ENCODE measurements at places on chromosomes 1 and 21. TPM values are rescaled to one million over a fixed set of nuclear protein-coding genes. Genes with fewer than 3 reads are reported as not detected.

The UBIAD1 gene
- 16.8 TPM for total RNA-seq

DNA sequence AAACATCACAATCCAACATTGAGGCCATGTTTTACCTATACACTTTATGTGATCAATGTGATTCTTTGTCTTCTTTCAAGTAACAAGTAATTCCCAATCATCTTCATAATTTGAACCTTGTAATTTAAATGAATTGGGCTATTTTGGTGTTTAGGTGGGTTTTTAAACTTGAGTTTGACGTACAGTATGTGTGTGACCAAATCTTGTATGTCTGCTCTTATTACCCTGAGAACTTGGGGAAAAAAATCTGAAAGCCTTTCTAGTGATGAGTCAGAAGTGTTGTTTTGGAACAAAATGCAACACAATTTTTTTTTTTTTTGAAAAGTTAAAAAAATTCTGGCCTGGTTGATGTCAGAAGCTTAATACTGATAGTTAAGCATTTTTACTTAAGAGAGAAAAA, 68.5 kb downstream of the HHAT start:
- no peak for DNase-seq

The RYR2 gene
- total RNA-seq: 4.3 TPM

The TFF1 gene
- 0.72 TPM for total RNA-seq

GRCh38 chr1:34928066-34928696, 1.3 kb downstream of the DLGAP3 start:
- no peak for DNase-seq

The CYP4B1 gene
- 640 TPM for total RNA-seq

DNA sequence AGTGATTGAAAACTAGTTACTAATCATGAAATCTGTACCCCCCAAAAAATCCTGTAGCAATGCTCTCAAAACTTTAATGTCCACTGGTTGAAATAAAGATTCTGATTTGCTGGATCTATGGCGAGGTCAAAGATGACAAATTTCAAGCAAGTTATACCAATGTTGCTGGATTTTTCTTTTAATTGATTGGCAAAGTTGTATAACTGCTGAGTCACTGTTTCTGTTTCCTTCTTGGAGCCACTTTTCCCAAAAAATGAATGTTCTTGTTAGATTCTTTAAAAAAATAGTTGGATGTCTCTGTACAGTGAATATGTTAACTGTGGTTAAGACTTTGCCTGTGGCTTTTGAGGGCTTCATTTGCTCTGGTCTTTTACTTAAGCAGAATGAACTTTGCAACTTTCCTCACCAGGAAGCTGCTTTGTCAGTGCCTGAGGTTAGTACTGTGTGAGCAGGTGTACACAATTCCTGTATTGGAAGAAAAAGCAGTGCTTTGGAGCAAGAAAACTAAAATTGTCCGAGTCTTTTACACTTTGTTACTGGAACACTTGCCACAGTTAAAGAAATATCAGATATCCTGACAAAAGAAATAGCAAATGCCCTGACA, 1211.9 kb downstream of the MRPL39 start:
- no peak for DNase-seq

DNA sequence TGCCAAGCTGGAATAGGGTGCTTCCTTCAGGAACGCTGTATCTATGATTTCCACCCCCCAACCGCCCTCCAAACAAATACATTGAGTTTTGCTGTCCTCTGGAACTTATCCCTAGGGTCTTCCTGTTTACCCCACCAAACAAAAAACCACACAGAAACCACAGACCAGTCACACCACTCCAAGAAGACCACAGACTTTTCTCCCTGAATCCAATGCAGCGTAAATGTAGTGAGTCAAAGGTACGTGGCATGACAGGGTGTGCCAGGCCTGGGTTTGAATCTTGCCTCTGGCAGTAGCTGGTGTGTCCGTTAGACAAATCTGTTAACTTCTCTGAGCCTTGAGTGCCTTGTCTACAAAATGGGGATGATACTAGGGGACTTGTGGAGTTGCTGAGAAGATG, 27.8 kb downstream of the ASAP3 start:
- DNase-seq: no peak

The WNT3A gene
- total RNA-seq: 19.6 TPM

DNA sequence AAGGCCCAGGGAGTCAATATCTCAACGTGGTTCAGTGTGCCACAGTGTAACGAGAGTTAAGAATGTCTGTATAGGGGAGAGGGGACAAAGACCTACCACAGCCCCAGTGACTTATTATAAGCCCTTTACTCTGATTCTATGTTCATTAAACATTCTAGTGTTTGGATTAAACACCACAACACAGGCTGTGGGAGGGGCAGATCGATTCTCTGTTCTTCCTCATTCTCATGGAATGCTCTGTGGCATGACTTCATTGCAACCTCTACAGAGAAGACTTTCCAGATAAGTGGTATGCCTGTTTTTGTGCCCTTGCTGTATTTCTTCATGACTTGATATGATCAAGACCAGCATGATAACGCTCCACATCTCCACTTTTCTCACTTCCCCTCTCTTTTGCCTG, 39.0 kb upstream of the CD5L start:
- no peak for DNase-seq

GRCh38 chr21:28872218-28872617, 120.5 kb downstream of the LTN1 start:
- no peak for DNase-seq

All from upper lobe of left lung (tissue), 6 donors.